T-helper 1 cell (primary cell): ENCODE measurements at places on chromosomes 6 and 20.

DNA sequence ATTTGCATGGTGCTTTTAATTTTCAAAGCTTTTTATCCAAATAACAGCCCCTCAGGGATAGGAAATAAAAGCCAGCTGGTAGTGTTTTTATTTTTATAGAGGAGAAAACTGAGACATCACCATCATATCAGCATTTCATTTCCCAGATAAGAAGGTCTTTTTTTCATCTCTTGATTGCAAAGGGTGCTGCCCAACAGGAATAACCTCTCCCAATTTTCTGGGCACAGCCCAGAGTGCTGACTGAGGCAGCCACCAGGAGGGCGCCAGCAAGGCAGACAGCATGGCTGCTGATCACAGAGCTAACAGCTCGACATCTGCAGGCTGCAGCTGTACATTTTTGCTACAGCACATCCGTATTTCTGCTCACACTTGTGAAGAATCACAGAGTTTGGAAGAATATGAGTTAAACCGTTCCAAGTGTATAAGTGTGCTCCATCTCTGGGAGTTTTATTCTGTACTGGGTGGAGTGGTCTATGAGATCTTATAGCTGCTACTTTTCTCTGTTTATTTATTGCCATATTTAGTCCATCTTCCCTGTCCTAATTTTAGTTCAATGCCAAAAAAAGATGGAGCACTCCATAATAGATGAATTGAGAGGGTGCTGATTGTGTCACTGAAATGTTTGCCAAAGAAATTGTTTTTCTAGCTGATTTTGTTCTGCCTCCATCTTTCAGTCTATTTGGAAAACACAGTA lies 85.5 kb upstream of the C20orf144 start:
- no peak for DNase-seq

DNA sequence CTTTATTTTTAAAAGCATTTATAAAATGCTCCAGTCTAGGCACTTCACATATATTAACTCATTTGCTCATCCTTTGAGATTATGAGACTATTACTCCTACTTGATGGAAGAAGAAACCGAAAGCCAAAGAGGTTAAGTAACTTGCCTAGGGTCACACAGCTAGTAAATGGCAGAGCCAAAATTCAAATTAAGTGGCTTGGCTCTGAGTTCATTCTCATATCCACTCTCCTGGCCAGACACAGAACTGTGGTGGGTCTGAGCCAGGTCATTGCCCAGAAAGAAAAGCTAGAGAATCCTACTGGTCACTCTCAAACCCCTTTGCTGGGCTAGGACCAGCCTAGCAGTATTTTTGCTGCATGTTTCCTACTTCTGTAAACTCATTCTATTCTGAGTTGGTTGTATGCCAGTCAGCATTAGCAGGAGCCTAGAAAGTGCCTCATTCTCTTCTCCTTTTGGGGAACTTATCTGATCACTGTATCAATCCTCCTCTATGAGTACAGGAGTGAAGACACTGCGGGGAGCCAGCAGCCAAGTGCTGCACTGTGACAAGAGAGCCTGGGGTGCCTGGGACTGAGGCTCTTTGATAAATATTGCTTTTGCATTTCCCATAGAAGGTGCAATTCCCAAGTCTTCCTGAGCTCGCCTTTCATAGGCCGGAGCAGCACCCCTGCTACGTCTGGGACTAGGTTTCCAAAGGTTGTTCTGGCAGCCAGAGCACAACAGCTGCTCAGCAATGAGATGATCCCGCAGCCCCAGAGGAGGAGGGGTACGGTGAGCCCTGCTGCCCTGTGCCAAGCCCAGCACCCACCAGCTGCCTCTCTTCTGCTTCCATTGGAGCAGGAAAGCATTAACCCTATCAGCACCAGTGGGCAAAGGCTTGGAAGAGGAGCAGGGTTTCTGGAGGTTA lies 728.3 kb downstream of the MAFB start:
- DNase-seq: no peak

DNA sequence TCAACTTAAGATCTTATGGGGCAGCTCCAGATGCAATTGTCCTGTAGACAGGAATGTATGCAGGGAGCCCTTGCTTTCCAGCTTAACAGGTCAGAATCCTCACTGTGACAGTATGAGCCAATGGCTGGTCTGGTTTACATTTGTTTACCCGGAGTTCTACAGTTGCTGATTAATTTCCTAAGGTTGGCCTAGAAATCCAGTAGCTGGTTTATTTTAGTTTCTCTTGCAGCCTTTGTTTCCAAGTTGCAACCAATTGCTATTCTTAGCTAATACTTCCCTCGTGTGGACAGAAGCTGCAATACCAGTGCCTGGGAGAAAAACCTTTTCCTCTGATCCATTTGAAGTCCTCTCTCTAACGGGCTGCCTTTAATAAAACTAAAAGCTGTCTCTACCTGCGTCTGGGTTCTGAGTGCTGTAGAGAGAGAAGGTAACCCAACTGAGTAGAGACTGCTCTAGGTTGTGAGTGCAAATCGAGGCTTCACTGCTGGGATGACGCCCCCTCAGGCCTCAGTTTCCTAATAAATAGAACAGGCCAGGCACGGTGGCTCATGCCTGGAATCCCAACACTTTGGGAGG lies 45.9 kb downstream of the ZNF217 start:
- DNase-seq: no peak

DNA sequence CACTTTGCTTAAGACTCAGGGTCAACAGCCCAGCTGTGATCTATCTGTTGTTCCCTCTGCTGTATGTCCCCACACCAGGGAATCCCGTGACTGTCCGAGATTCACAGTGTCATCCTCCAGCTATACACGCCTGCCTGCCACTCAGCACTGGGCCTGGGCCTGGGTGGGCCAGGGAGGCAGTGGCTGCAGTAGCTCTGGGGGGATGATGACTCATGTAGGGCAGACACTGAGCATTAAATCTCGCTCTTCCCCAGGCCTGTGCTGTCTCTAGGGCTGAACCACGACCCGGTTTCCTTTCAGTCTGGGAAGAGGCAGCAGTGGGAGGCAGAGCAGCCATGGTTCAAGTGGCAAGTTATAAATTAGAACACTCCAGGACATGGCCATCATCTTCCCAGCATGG lies 173.9 kb downstream of the LRFN2 start:
- no peak for DNase-seq

- DNase-seq: no peak
These were observed 14.4 kb upstream of the PLCB1 start for GRCh38 chr20:8117636-8118035.

DNA sequence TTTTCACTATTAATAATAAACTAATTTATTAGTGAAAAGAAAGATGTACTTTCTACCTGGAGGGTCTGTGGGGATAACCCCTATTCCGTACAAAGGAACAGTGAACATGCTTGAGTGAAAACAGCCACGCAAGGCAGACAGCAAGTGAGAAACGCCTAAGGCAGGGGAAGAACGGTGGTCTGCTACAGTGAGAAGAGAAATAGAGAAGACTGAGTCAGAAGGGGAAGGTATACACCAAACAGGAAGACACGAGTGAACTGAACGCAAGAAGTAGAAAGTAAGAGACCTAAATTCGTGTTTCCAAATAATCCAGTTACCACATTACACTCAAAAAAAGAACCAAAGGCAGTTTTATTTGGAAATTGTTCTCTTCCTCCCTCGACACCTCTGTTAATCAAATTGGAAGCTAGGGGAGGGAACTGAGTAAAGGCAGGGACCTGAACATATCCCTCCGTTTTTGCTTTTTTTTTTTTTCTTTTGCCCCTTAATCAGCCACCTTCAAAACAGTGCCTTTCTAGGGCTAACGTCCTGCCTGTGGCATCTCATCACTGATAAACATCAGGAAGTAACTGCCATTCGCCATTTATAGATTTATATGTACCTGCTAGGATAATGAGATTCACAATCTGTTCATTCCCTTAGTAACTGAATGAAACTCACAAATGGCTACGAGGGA lies 48.9 kb downstream of the ATXN1 start:
- no peak for DNase-seq

DNA sequence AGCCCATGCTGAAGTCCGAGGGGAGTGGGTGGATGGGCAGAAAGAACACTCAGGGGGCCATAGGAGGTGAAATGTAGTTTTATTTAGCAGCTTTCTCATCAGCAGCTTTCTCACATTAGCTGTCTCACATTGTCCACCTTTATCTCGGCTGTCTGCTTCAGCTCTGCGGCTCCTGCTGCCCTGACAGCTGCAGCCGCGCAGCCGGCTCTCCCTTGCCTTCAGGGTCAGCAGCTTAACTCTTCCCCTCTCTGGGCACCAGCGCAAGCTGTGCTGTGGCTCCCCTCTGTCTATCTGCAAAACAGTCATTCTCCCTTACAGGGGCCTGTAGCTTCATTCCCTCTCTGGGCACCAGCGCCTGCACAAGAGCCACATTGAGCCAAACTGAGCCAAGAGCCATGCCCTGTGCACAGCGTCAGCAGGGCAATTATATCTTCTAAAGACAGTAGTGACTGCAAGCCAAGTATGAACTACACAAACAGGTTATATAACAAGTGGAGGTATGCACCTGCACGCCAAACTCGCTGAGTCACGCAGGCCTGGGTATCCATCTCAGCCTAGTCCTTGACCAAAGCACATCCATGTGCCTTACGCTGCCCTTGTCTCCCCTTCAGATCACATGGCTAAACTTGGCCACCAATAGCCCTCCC lies 198.8 kb downstream of the EYA2 start:
- DNase-seq: no peak

GRCh38 chr20:1182106-1182505 lies 2.7 kb downstream of the TMEM74B start:
- DNase-seq: no peak

DNA sequence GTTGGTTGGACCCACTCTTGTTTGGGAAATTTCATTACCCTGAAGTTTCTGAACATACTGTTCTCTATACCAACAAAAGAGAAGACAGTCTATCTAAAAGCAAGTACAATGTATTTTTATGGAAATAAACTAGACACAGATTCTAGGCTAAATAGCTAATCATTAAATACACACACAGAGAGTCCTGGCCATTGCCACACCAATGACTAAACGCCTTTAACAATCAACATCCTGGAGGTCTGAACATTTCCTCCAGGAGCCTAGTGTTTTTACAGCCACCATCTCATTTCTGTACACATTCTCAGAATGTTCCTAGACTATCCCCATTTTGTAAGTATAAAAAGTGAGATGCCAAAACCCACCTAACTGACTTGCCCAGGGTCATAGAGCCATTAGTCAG lies 141.6 kb upstream of the RREB1 start:
- no peak for DNase-seq

- DNase-seq: no peak
These were observed 109.3 kb downstream of the SMOC2 start for GRCh38 chr6:168550326-168550725.

DNA sequence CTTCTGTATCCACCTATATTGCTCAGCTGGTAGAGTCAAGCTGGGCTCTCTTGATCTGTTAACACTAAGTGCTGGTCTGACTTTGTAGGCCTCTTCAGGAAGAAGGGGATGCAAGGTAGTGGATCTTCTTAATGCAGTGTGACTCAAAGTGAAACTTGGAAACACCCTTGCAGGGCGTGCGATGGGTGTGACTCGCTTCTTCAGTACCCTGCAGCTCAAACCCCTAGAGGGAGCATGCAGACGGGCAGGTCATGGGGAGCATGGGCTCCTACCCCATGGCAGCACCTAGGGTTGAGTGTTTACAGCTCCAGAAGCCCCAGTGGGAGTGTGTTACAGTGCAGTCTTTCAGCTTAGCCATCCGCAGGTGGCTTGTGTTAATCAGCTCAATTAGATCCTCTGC lies 757 bp upstream of the SAMD3 start:
- peak; percentile 9 for DNase-seq

- DNase-seq: no peak
These were observed 713.9 kb upstream of the MARCKS start for GRCh38 chr6:113143206-113143605.
